ENCODE measurements at places on chromosomes 13 and 19. TPM values are rescaled to one million over a fixed set of nuclear protein-coding genes. Genes with fewer than 3 reads are reported as not detected.

COX7A1 gene
- polyA plus RNA-seq = 25.6 TPM

- no peak for DNase-seq
These were observed 576 bp downstream of the APBA3 start for GRCh38 chr19:3760871-3761361.

GRCh38 chr19:29559743-29560142, 33.9 kb downstream of the VSTM2B start:
- no peak for DNase-seq

GRCh38 chr13:99845161-99845874, 126.2 kb downstream of the ZIC5 start:
- no peak for DNase-seq

DNA sequence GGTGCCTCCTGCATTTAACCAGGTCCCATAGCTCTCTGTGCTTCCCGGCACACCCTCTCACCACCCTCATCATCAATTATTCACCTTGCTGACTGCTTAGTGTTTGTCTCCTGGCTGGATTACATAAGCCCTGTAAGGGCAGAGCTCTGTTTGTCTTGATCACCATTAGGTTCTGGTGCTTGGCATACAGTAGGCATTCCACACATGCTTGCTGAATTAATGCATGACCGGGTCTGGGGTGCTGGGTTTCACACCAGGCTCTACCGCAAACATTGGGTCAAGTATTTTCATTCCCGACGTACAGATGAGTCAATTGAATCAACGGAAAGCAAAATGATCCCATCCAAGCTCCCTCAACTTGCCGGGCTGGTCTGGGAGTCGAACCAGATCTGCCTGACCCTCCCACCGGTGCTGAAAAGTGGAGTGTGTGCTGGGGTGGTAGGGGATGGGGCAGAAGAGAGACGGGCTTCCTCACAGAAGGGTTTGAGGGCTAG, 28.5 kb downstream of the VAV1 start:
- DNase-seq = no peak

Data from right renal pelvis (tissue), 4 donors.